ENCODE measurements at places on chromosomes 2 and 18.

DNA sequence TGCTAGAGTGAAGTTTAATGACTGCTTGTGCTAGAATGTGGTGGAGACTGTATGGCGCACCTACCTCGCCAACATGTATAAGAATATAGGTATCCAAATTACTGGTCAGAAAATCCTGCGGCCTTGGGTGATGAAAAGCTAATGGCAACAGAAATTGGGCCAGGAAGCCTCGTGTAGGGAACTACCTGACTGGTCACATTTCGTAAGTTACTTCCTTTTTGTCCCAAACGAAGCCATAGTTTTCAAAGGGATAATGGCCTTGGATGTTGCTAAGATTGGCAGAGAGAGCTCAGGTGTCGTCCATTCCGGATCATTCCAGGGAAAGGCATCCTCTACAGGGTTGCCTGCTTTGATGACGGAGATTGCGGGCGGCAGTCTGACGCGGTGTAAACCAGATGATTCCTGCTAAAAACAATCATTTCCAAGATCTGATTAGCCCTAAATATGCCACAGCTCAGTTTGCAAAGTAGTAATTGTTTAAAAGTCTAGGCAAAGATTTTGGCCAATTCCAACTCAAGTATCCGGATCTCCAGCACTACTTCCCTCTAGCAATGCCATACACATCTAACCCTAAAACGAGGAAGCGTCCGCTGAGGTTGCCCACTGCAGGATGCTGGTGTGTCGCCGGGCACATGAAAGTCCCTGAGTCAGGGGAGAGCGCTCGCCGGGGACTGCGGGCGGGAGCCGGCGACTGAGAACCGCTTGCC lies 708 bp upstream of the MALT1 start:
- DNase-seq: no peak

GRCh38 chr2:179793238-179793637 lies 68.2 kb downstream of the ZNF385B start:
- DNase-seq: no peak

DNA sequence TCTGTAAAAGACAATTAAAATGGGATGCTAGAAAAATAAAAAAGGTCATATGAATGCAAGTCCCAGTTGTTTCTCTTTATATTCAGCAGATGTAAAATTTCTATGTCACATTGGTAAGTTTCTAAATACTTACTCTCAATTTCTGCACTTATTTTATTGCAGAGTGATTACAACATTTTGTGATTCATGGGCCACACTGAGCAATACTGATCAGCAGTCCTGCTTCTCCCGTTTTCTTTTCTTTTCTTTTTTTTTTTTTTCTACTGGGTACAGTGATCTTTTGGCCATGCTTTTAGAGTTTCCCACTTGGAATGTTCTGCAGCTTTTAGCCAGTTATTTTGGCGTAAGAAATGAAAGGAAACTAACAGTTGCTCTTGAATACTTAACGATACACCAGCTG lies 38.8 kb downstream of the LIMS1 start:
- no peak for DNase-seq

DNA sequence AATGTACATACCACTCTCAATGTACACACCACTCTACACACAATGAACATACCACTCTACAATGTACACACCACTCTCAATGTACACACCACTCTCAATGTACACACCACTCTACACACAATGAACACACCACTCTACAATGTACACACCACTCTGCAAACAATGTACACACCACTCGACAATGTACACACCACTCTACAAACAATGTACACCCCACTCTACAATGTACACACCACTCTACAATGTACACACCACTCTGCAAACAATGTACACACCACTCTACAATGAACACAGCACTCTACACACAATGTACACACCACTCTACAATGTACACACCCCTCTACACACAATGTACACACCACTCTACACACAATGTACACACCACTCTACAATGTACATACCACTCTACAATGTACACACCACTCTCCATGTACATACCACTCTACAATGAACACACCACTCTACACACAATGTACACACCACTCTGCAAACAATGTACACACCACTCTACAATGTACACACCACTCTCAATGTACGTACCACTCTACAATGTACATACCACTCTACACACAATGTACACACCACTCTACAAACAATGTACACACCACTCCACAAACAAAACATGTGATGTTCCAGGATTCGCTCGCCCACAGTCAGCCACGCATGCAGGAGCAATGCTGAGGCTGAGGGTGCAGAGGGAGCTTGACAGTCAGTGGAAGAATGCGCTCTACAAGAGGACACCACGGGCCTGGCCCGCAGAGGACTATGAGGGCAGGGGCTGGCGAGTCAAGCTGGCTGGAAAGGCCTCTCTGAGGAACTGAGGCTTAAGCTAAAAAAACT lies 118.2 kb downstream of the HDAC4 start:
- DNase-seq: no peak

DNA sequence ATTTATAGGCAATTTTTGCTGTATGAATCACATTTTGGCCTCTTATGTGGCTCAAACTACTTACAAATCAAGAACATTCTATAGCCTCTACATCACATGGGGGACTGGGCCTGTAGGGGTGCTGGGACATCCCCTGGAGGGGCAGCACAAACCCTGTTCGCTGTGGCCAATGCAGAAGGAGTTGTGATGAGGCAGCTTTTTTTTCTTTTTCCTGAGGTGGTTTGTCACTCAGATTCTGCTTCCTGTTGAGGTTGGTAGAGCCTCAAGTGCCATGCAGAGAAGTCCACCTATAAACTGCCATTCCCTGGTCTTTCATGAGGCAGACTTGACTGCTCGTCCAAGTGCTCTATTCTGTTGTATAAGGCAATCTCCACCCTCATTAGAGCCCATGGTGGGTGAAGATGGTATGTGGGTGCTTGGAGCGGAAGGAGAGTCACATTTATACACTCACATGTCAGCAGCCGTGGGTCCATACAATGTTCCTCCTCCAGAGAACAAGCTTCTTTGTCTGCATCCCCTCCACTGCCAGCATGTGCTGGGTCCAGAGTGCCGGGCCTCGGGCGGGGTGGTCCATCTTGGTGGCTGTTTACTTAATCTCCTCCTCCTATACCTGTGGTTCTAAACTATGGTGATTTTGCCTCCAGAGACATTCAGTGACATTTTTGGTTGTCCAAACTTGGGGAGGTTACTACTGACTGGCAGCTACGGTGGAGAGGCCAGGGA lies 120.3 kb downstream of the ACOXL start:
- peak; percentile 40 for DNase-seq

DNA sequence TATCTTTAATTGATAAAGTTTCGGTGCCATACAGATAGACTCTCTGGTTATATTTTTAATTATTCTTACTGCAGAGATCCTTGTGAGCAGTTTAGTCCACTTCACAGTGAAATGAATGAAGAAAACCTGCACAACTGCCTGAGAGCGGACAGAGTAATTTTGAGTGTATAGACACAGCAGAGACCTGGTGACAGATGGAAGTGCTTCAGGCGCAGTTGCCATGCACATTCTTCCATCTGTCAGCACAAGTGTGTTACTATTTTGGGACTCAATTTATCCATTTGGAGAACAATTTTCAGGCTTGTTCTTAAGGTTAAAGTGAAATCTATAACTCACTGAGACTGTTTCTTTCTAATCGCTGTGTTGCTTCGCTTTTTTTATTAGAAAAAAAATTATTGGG lies 147.8 kb upstream of the SPHKAP start:
- DNase-seq: no peak

Measured in central memory CD4-positive, alpha-beta T cell (primary cell).